ENCODE measurements at places on chromosomes 7 and 10.

DNA sequence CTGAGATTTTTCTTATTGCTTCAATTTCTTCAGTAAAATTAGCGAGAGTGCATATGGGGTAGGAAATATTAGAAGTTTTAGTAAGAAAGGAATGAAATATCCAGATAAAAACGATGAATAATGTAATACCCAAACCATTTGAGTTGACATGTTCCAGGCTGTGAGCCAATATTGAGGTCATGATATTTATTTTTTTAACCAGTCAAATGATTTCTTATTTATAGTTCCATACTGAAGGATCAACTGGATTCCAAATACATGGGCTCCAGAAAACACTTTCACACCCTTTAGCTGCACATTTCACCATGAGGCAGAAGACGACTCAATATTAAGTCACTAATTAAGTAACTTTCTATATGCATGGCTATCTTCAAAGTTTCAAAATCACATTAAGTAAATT, 312.5 kb downstream of the PPP1R3A start:
- no peak for DNase-seq

DNA sequence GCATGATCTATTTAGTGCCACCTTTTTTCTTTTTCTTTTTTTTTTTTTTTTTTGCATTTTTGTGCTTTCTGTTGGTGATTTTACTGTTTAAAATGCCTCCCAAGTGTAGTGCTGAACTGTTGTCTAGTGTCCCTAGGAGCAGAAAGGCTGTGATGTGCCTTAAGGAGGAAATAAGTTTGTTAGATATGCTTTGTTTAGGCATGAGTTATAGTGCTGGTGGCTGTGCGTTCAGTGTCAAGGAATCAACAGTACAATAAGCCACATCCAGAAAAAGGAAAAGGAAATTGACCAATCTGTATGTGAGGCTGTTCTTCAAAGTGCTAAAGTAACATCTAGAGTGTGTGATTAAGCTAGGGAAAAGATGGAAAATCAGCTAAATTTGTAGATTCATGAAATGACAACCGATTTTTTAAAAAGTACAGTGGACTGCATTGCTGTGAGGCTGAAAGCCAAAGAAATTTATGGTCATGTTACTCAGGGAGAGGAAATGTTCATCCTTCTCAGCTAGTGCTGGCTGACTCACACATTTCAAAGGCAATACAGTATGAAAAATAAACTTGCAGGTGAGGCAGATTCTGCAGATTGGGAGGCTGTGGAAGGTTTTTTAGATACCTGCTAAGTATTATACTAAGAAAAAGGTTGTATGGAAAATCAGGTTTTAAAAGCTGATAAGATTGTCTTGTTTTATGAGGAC, 122.7 kb upstream of the ADCY1 start:
- no peak for DNase-seq

DNA sequence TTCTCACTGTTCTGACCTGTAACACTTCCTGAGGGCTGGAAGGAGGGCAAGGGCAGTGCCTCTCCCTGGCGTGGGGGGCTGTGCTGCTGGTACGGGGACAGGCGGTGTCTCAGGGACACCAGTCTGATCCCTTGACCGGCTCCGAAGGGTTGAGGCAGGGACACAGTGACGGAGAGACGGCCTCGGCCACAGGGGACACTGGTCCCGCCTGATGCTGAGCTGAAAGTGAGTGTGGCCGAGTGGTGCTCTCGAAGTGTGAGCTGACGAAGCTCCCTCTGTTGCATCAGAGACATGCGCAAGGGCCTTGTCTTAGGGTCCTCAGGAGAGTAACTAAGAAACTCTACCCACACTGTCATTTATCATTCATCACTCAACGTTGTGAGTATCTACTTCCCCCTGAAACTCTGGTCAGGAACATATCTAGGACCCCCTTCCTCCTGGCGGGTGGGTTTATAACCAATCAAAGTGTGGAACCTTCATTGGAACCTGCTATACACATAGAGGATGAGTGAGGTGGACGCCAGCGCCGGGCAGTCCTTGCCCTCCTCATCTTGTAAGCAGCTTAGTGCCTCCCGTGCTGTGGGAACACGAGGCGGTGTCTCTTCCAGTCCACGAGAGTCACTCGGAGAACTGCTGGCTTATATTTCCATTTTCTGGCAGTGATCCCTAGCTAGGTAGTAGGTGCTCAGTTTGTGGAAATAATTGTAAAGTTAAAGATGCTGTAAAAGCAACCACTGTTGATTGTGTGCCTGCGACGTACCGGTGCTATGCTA, 283.1 kb downstream of the DNAJB6 start:
- DNase-seq = no peak

- DNase-seq = no peak
These were observed 32.8 kb downstream of the TSPAN14 start for GRCh38 chr10:80486785-80487420.

GRCh38 chr10:119189811-119190282, 11.2 kb upstream of the PRDX3 start:
- DNase-seq = no peak

GRCh38 chr10:86914734-86915133, 42.7 kb downstream of the MMRN2 start:
- no peak for DNase-seq

DNA sequence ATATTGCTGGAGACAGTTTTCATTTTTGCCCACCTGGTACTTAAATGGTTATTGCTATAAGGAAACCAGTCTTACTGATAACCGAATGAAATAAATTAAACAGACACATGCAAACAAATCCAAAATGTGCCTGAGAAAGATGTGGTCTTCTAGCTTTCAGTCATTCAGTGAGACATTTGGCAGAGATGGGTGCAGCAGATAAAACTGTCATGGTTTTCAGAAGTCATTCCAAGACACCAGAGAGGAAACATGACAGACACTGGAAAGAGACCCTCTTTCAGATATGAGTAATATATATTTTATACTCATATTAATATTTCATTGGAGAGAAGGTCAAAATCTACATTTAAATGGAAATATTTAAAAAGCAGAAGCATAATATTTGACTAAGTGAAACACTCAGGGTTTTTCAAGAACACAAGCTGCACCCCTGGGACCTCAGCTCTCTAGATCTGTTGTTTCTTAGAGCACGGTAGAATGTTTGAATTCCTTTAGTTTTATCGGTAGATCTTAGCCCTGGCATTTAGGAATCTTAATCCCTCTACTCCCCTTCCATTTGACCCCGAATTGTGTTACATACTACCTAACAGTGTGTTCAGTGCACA, 246.1 kb downstream of the AUTS2 start:
- DNase-seq = no peak

- no peak for DNase-seq
These were observed 31.5 kb downstream of the CUL2 start for GRCh38 chr10:35058686-35059085.
